ENCODE measurements at places on chromosomes 16 and 17.

DNA sequence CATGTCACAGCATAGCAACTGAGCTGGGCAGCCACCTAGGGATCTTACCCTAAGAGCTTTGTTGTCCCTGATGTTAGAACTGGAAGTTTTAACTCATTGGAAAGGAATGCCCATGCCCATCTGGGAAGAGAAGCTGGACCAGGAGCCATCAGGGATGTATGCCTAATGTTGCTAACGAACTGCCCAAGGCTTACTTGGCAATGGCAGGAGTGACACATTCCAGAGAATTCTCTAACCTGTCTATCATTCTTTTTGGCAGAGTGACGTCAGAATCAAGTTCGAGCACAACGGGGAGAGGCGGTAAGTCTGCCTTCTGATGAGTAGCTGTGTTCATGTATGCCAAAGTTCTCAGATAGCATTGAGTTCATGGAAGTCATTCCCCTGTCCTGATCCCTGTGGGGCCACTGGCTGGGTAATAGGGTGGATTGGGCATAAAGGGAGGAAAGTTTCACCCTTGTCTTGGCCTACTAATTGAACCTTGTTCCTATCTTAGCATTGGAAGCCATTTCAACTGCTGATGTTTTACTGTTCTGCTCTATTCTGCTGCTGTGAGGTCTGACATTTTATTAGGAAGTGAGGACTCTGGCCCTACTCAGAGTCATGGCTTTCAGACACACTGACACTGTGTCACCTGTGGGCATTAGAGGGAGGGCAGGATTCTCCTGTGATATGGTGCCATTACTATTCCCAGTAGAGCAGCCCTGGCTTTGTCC, 23.7 kb downstream of the MAP3K3 start:
- no peak for DNase-seq

- no peak for DNase-seq
Measured at GRCh38 chr16:2532494-2533141, 1.4 kb upstream of the CEMP1 start.

DNA sequence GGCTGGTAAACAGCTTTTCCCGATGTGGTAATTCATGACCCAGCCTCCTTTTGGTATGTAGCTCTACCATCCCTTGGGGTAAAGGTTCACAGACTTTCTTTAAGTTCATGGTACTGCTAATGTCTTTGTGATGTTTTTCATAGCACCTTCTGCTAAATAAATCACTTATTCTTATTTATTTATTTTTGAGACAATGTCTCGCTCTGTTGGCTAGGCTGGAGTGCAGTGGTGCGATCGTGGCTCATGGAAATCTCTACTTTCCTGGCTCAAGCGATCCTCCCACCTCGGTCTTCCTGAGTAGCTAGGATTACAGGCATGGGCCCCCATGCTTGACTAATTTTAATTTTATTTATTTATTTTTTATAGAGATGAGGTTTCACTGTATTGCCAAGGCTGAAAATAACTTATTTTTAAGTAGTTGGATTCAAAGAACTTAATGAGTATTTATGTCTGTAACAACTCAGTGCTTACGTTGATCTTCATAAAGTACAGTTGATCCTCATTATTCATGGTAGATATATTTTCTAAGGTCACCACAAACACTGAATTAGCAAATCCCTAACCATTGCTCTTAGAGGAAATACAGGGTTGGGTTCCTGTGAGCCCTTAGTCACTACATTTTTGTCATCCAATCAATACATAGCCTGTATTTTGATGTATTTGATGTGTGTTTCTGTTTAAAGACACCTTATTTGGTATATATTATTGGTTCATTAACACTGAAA, 97.1 kb downstream of the SHISA9 start:
- no peak for DNase-seq

DNA sequence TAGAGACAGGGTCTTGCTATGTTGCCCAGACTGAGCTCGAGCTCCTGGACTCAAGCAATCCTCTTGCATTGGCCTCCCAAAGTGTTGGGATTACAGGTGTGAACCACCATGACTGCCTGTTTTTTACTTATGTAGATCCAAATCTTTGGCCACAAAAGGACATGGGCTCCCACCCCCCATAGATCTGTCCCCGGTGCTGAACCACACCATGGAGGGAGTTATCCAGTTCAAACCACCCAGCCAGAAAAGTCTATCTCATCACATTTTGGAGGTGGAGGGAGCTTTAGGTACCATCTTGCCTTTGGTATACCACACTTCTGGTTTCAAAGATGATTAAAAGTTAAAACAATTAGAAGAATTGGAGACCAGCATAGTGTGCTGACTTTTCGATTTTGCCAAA, 26.2 kb downstream of the SHISA9 start:
- DNase-seq, result no peak
